ENCODE measurements at places on chromosomes 1 and 21.

DNA sequence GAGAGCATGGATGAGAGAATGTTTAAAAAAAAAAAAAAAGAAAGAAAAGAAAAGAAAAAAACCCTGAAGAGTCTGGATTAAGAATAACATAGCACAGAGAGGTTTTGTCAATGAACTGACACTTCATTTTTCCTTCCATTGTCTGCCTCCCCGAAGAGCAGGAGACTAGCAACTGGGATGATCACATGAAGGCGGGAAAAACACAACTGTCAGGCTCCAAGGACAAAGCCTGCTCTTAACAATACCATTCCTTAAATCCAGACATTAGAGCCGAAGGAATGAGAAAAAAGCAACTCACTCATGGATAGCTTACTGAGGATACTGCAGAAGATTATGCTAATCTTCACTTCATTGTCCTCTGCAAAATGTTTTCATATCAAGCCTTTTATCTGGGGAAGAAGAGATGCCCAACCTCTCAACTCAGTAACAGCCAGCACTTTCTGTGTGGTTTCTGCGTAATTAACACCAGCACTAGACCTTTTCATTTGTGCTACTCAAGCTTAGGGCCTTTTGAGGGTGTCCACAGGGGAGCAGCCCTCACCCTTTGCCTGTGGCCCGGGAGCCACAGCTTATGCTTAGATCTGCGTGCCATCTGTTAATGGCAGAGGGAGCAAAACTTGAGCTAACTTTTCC, 182.3 kb downstream of the BARHL2 start:
- DNase-seq, result no peak

DNA sequence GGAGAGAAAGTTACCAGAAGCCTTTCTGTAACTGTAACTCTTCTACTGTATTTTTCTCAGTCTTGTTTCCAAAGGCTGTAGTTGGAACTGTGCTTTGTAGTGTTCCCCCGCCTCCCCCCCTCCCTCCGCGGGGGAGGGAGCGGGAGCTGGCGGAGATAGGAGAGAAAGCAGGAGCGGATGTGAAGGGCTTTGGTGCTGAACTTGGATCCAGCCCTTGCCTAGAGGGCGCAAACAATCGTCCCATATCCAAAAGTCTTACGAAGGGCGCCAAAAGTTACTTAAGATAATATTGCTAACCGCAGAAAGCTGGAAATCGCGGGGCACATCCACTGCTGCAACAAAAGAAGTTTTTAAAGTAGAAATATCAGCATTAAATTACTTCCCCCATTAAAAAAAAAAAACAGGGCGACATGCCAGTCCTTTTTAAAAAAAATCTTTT, 2.4 kb upstream of the NFIA start:
- peak; percentile 89 for DNase-seq

DNA sequence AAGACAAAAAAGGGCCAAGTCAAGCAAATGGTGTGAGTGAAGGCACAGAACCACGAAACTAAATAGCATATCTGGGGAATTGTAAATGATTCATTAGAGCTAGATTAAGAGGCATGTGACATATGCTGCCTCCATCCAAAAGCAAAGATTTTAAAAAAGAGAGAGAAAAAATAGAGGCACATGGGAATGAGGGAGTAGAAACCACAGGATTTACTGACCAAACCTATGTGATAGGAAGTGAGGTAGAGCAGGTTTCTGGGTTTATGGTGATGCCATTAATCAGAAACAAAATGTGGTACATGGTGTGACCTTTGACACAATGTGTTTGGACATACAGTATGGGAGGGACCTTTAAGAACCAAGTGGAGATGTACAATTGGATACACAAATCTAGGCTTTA, 13.6 kb downstream of the C1orf52 start:
- no peak for DNase-seq

GRCh38 chr1:211066781-211067384, 67.1 kb downstream of the KCNH1 start:
- no peak for DNase-seq

- DNase-seq, result no peak
Measured at GRCh38 chr1:178273707-178274410, 180.0 kb downstream of the RASAL2 start.

GRCh38 chr1:10583641-10584040, 108.9 kb downstream of the PEX14 start:
- DNase-seq, result no peak

DNA sequence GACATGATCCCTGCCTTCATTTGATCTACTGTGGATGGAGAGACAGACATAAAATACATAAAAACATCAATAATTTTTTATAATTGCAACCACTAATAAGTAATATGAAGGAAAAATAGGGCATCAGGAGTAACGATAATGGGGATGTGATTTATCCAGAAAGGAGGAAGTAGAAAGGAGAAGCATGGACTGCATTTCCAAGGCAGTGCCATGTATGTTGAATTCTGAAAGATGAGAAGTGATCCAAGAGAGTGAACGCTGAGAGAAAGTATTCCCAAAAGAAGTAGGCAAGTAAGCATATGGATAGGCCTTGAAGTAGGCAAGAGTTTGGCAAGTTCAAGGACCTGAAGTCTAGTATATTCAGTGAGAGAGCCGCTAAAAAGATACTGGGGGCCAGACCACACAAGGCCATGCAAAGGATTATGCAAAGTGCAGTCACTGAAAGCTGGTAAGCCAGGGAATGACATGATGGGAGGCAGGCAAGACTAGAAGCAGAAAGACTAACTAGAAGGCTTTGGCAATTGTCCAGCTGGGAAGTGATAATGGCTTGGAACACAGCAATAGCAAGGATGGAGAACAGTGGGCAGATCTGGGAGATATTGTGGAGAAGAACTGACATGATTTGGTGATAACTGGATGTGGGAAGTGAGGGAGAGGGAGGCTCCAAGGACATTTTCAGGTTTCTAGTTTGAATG, 85.9 kb downstream of the TM2D1 start:
- DNase-seq, result no peak

- DNase-seq, result no peak
Measured at GRCh38 chr1:58592522-58593134, 15.6 kb upstream of the TACSTD2 start.

DNA sequence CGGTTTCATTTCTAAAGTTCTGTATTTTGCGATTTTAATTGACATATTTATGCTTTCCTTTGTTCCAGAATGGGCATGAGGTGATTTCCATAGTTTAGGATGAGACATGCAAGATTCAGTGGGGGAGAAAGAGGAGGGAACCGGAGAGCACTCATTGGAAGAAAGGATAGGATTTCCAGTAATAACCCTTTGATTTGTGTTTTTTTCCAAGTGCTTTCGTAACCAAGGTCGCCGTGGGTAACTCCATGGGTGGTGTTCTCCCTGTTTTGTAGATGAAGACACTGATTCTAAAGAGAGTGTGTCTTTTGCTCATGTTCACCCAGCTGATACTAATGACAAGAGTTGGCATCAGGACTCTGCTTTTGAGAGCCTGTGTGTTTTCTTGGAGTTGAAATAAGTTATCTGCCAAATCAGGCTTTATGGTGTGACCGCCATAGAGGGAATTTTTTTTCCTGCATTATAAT, 170.1 kb downstream of the DHRS3 start:
- no peak for DNase-seq

DNA sequence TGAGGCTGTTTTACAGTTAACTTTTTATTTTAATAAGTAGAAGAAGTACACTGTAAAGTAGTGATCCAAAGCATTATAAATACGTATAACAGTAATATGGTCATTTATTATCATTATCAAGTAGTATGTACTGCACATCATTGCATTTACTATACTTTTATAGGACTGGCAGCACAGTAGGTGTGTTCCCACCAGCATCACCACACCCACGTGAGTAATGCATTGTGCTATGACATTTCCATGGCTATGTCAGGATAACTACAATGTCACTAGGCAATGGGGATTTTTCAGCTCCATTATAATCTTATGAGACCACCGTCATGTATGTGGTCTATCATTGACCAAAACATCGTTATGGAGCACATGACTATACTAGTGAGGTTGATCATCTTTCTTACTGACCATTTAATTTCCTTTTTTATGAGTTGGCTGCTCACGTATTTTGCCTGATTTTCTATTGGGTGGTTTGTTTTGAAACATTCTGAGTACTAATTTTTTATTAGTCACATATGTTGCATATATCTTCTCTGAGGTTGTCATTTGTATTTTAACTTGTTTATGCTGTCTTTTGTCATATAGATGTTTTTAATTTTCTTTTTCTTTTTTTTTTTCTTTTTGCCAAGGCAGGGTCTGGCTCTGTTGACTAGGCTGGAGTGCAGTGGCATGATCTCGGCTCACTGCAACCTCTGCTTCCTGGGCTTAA, 25.3 kb upstream of the SHCBP1L start:
- no peak for DNase-seq

DNA sequence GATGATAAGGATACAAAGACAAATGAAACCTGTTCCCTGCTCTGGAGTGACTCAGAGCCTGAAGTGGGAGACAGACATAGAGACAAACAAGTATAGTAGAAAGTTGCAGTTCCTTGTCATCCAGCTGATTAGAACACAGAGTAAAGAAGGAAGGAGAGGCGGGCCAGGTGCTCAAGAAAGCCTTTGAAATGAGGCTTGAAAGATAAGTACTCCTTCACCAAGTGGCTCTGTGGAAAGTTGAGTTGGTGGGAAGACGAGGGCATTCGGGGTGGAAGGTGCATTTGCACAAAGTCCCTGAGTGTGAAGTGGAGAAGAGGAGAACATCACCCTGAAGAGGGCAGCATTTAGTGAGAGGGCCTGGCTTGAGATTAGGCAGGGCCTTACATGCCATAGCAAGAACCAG, 17.0 kb downstream of the MARK1 start:
- DNase-seq, result no peak

DNA sequence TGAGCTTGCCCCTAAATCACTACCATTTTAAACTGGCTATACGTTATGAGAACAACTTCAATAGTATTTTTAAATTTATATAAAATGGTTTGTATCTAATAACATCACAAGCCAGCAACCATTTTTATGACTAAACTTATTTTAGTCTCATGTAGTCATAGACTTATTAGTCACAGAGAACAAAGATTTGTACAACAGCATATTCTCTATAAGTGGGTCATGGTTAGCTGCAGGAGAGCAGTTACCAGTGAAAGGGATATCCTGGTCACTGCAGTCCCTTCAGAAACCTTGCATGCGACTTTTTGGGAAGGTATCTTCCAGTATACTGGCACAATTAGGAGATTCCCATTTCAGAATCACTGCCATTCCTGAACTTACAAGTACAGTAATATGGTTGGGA, 90.0 kb downstream of the HFM1 start:
- DNase-seq, result no peak

- no peak for DNase-seq
Measured at GRCh38 chr1:203301331-203301668, 4.0 kb upstream of the BTG2 start.

- DNase-seq, result no peak
Measured at GRCh38 chr1:203593723-203594122, 32.9 kb upstream of the ATP2B4 start.

- DNase-seq, result no peak
Measured at GRCh38 chr1:93000291-93000690, 39.0 kb upstream of the DIPK1A start.

- DNase-seq, result no peak
Measured at GRCh38 chr1:42214447-42214871, 49.9 kb upstream of the GUCA2A start.

- peak; percentile 3 for DNase-seq
Measured at GRCh38 chr1:177620636-177621190, 349.1 kb downstream of the SEC16B start.

GRCh38 chr1:44609412-44609767, 64.9 kb downstream of the TMEM53 start:
- DNase-seq, result no peak

GRCh38 chr1:182615468-182616129, 11.4 kb upstream of the RGS16 start:
- DNase-seq, result no peak

DNA sequence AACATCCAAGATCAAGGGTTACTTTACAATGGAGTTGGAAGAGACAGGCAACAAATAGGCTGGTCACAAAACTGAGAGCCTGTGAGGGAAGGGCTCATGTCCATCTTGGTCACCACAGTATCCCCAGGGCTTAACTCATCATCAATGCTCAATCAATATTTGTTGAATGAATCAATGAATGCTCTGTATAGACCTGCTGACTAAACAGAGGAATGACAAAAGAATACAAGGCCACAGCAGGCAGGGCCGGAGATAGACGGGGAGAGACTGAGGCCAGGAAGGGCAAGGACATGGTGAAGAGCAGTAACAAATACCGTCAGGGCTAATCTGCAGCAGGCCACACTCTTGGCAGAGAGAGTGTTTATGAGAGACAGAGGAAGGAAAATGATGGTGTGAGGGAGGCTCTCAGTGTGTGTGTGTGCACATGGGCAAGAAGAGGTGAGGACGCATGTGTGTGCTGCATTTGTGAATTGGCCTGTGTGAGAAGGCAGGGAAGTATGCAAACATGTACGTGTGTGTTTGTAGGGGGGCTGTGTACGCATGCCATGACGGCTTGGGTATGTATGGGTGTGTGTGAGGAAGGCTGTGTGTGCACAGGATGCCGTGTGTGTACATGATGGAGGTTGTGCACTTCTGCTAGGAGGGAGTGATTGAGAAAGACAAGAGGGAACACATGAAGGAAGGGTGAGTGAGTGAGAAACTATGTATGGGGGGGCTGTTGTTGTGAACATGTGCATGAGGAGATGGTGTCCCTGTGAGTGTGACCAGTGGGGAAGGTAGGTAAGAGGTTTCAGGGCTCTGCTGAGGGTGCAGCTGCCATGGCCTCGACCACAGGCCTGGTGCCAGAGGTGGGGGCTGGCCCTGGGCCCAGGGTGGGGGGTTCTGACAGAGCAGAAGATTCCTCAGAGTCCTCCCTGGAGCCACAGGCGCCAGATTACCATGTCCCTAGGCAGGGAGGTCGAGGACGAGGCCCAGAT, 15.4 kb downstream of the AHDC1 start:
- no peak for DNase-seq

GRCh38 chr1:54709547-54710292, 5.9 kb upstream of the TTC4 start:
- DNase-seq, result no peak

- no peak for DNase-seq
Measured at GRCh38 chr1:67853704-67854103, 20.4 kb upstream of the GNG12 start.

Measured in urinary bladder (tissue), 4 donors.